ENCODE measurements at places on chromosomes 7 and 10.
A peak's percentile ranks its signal among the peaks of the same experiment; 100 is the strongest.

DNA sequence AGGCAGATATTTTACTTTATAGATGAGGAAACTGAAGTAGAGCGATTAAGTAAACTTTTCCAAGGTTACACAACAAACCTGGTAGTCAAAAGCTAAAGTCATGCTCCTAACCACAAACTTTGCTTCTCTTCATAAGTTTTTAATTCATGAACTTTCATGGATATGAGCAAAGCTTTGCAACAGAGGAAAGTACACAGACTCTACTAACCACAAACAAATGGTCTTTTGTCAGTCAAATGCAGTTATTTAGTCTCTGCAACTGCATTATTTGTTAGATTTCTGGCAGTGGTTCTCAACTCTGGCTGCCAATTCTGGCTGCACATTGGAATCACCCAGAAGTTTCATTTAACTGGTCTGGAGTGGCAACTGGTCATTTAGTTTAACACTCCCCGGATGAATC is 140.6 kb upstream of the TMEM168 start:
- DNase-seq, result no peak

DNA sequence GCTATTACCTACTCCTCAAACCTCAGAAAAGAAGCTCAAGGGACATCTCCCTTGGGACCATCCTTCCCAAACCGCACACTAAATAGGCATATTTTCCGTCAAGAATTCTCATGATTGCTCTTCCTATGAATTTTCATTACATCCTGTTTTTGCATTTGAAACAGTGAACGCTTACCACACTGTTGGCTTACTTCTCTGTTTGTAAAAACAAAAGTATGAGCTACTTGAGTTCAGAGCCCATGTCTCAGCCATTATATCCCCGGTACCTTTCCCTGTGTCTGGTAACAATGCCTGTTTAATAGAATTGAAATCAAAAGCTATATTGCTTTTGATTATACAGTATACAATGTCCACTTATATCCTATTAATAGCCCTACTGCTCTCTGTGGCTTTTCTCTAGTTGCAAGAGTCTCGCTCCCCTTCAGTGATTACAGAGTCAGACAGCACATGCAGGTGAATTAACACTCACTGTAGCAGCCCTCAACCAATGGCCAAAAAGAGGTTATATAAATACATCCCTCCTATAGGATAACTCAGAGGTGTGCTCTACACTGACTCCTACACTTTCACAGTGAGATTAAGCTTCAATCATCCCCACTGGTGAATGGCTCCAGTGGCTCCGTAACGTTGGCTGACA is 264.4 kb downstream of the SORCS1 start:
- no peak for DNase-seq

DNA sequence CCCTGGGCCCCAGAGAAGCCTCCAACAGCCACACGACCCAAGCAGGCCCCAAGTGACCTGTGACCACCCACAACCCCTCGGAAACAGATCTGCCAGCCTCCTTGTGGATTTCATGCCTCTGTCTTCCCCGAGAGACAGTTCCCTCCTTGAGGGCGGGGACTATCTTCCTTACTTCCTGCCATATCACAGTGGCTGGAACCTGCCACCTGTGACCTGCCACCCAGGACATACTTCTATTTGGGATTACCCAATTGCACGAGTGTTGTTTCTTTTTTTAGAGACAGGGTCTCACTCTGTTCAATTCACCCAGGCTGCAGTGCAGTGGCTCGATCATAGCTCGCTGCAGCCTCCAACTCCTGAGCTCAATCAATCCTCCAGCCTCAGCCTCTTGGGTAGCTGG is 25.9 kb downstream of the TNRC18 start:
- DNase-seq, result no peak

GRCh38 chr7:42677751-42678699 is 233.8 kb downstream of the C7orf25 start:
- DNase-seq, result no peak

GRCh38 chr7:100799037-100799896 is 28.1 kb downstream of the EPHB4 start:
- peak; percentile 23 for DNase-seq

DNA sequence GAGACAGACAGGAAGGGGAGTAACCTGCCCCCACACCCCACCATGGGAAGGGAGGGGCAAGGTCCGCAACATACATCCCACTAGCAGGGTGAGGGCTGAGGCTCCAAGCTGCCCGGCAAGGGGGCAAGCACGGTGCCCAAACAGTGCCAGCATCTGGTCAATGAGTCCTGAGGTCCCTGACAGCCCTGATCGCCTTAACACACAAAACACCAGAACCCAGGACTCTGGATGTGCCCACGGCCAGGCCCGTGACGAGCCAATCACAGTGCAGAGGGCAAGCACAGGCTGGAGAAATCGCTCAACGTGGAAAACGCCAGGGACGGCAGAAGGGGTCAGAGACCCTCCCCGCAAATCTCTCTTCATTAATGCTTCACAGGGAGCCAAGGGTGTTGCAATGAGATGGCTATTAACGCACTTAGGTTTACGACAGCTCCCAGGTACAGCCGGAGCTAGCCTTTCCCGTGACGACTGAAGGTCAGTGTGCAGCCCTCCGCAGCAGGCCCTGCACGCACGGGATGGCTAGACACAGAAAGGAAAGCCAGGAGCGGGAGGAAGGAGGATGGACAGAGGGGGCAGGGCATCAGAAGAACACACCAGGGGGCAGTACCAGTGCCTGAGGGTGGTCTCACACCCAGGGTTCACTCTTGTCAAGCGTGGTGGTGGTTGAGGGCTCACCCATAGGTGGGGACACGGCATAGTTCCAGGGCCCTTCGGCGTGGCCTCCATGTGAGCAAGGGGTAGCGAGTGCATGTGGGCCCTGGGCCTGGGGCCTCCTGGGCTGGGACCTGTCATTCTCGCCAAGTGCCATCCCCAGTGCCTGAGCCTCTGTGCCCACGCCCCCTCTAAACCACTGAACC is 220.5 kb downstream of the MAD1L1 start:
- no peak for DNase-seq

DNA sequence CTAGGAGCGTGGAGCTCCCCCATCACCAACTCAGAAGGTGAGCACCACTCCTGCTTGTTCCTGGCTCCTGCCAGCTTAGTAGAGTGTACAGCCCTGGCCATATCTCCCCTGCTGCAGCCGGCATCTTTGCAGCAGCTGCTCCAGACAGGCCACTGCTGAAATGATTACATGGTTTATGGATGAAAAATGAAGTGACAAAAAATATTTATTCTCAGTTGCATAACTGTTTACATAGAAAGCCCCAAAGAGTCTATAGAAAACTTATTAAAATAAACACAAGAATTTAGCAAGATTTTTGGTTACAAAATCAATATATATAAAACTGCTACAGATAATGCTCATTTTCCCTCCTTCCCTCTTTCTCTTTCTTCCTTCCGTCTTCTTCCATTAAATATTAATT is 27.2 kb downstream of the C10orf67 start:
- no peak for DNase-seq

DNA sequence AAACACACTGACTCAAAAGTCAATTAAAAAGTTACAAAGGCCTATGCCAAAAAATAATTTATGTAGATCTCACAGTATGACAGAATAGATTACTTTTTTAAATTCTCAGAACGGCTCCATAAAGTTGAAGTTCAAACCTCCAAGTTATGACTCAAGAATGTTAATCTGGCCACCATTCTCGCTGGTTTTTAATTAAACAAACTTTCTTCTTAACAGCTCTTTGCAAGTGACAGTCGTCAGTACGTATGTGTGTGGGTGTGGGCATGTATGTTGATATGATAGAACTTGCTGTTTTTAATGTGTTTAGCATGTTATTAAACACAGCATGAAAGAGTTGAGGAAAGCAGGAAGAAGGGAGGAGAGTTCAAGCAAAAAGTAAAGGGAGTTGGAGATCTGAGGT is 18.5 kb downstream of the PRKCQ start:
- DNase-seq, result no peak

GRCh38 chr7:99525713-99526440 is 21.4 kb downstream of the ZKSCAN5 start:
- no peak for DNase-seq

DNA sequence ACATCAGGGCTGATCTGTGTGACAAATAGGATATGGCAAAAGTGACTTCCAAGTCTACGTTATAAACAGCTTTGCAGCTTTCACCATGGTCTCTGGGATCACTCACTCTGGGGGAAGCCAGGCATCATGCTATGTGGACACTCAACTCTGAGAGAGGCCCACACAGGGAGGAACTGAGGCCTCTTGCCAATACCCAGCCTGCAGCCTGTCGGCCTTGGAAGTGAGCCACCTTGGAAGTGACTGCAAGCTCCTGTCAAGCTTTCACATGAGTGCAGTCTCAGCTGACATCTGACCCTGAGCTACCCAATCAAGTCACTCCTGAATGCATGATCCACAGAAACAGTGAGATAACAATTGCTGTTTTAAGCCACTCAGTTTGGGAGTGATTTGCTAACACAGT is 56.5 kb downstream of the MMRN2 start:
- DNase-seq, result no peak

DNA sequence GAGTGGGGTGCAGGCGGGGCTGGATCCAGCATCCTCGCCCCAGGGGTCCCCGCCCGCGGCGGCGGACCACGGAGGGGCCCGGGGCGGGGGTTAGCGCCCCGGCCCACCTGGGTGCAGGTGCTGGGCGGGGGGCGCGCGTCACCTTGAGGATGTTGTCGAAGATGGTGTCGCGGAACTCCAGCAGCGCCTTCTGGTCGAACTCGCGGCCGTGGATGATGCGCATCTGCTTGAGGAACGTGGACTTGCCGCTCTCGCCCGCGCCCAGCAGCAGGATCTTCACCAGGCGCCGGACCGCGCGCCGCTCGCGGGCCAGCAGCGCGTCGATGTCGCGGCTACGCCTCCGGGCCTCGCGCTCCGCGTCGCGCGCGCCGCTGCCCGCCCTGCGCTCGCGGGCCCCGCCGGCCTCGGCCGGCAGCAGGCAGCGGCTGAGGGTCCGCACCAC is 376 bp downstream of the GNA12 start:
- DNase-seq, result no peak

DNA sequence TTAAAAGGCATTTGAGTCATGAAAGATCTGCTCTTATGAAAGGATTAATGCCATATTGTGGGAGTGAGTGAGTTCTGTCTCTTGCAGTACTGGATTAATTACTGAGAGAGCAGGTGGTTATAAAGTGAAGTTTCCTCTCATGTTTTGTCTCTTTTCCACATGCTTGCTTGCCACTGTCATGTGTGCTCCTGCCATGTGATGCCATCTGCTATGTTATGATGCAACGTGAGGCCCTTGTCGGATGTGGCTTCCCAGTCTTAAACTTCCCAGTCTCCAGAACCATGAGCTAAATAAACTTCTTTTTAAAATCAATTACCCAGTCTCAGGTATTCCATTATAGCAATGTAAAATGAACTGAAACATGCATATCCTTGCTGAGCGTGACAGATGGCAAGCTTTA is 22.7 kb upstream of the TCTN3 start:
- DNase-seq, result no peak

GRCh38 chr7:116408166-116408565 is 91.4 kb upstream of the CAV2 start:
- no peak for DNase-seq

DNA sequence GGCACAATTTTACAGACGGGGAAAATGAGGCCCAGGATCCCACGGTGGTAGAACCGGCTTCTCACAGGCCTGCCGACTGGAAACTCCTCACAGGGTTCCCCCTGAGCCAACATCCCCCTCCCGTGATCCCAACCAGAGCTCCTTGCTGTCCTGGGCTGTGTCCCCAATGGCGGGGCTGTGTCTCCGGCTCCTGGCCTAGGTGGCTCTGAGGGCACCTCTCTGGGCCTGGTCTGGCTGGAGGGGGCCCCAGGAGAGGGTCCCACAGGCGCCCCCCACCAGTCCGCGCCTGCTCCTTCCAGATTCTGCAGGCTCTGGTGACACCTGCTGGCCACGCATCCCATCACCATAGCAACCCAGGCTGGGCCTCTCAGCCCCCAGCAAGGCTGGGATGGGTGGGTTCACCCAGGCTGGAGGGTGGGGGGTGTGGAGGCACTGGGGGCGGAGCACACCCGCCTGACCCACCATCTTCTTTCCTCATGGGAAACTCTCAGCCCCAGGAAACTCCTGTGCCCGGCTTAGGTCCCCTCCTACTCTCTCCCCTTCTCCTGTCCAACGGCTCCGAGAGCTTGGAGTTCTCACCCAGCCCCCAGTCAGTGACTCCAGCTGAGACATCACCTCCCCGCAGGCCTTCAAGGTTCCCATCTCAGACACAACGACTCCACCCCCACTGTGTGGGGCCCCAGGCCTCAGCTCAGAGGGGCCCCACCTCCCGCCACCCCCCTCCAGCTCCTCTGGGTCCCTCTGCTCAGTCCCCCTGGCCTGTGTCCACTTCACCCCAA is 27.1 kb upstream of the TNRC18 start:
- DNase-seq, result peak; percentile 41

- no peak for DNase-seq
Observed at GRCh38 chr7:92994901-92995300, 122.9 kb downstream of the SAMD9 start.

DNA sequence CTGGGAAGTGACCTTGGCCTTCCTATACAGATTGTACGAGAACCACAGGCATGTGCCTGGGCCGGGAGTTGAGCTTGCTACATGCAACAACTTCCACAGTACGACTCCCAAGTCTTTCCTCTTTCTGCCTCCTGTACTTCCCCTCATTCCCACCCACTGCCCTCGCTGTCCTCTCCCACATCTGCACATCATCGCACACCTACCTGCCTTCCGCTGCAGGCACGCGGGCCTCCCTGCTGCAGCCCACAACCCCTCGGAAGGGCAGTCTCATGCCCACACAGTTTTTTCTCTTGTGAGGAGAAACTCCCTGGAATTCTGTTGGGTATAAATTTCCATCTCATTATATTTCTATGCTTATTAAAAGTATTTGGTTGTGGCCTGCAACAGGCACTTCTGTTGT is 117.2 kb downstream of the ACTR3B start:
- no peak for DNase-seq

GRCh38 chr7:85162721-85163120 is 24.1 kb downstream of the SEMA3D start:
- no peak for DNase-seq

GRCh38 chr10:93844979-93845626 is 48.7 kb upstream of the SLC35G1 start:
- DNase-seq, result no peak

DNA sequence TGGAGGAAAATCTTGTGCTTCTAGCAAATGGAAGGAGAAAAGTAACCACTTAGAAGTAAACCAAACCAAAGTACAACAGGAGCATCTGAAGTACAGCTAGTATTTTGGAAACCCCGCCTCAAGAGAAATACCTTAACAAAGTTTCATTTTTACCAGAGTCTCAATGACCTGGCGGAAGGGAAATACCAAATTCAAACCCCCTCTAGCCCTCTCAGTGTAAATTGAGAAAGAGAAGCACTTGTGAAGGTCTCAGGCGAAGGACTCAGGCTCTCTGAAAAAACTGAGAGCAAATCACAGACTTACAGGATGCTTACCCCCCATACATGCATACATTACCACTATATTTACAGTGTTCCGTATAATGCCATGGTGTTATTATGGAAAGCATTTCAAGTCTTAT is 70.1 kb downstream of the ZPBP start:
- no peak for DNase-seq

DNA sequence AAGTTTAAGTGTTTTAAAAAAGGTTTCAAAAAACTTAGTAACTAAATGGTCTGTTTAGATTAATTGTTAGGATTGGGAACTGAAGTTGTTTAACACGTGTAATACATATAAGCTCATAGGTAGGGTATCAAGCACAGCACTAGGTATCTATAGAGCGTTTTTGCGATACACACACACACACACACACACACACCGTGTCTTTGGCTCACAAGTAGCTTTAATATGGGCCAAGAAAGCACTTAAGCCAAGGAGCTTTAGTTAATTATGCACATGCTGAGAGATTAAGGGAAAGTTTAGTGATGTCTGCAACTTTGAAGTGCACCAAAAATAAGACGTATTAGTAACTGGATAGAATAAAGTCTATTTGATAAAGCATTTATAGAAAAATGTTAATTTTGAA is 93.8 kb upstream of the CNTNAP2 start:
- DNase-seq, result no peak

GRCh38 chr7:132580277-132580676 is 4.0 kb upstream of the PLXNA4 start:
- no peak for DNase-seq
